ENCODE measurements at places on chromosomes 6 and 20.

DNA sequence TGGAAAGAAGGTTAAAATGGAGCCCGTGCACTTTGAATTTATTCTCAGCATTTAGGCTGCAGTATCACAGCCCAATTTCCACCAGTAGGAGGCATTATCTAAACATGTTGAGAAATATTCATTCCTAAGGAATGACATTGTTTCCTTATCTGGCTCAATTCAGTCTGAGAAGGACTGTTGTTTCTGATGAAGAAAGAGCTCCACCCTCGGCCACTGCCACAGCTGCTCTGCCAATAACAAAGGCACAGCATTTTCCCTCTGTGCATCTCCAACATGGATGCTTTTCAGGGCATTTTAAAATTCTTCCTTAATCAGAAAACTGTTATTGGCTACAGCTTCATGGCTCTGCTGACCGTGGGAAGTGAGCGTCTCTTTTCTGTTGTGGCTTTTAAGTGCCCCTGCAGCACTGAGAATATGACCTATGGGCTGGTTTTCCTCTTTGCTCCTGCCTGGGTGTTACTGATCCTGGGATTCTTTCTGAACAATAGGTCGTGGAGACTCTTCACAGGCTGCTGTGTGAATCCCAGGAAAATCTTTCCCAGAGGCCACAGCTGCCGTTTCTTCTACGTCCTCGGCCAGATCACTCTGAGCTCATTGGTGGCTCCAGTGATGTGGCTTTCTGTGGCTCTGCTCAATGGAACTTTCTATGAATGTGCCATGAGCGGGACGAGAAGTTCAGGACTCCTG lies at the start of gene CALHM5:
Gene CALHM5 (plus strand): TSS at position 216 of the 687 bp plus-strand sequence. CDS start 58 bp downstream, at position 274.
- peak; percentile 95 for ATAC-seq

DNA sequence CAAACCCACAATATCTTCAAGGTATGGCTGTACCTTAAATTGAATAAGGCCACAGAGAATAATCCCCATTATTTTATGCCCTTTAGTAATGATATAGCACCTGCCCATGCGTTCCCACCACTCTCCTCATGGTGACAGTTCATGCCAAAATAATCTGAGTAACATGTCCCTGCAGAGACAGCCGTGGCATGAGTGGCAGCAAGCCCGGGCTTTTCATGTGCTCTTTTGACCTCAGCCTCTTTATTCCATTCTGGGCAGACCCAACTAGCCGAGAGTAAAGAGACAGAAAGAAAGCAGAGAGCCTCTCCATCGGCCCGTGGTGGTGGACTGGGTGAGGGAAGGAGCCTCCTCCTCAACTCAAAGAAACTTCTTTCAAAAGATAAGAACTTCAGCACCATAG lies 19.9 kb upstream of the POPDC3 start:
- ATAC-seq, result no peak

DNA sequence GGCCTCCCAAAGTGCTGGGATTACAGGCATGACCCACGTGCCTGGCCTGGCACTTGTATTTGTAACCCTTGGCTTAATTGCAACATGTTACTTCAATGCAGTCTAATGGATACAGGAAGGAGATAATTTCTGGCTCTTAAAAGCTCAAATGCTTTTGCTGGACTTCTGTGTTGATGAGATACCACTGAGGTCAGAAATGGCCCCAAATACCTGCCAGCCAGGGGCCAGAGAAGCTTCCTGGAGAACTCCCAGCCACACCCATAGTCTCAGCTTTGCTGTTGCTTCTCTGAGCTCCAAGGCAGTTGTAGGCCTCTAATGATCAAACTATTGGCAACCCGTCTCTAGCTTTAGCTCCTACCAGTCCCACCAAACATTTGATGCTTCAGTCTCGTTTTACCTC lies 14.2 kb upstream of the ZNFX1 start:
- peak; percentile 3 for ATAC-seq

DNA sequence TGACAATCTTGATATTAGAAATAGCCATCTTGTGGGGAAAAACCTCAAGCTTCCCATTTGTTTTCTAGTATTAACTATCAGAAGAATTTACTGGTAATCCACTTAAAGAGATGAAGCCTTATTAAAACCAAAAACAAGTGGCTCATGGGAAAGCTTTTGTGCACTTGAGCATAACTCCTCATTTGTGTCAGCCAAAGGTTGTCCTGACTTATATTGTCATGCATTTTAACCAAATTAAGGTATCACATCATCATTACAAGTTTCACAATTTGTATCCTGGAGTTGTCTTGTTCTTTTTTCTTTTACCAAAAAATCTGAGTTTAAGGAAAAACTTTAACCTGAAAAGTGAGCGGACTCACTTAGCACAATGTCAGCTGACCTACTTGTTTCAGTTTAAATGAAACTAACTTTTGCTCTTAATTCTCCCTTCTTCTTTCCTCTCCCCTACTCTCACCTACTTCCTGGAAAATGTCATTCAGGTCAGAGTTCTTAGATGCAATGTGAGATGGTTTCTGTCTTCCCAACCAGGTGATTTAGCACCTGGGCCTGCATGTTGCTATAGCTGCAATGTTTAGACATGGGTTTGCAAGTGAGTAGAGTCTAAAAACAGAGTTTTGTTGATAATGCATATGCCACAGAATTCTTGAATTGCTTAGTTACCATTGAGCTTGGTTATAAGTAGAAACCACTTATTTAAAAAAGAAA lies 82.8 kb downstream of the TNFAIP3 start:
- no peak for ATAC-seq

DNA sequence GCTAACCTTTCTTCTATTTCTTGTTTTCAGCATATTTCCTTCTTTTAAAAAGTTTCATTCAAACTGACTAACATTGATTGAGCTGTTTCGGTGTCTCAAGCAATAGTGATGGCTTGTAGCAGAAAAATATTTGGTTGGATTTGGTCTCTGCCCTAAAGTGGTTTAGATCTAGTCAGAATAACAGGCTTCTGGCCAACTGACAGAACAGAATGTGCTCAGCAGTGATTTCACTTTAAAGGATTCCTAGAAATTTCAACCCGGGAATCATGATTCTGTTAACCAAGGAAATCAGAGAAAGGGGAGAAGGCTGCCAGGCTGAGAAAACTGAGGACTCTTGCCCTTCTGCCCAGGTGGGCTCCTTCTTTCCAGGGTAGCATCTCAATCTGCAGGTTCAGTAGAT lies 16.6 kb upstream of the GSTA1 start:
- ATAC-seq, result no peak

DNA sequence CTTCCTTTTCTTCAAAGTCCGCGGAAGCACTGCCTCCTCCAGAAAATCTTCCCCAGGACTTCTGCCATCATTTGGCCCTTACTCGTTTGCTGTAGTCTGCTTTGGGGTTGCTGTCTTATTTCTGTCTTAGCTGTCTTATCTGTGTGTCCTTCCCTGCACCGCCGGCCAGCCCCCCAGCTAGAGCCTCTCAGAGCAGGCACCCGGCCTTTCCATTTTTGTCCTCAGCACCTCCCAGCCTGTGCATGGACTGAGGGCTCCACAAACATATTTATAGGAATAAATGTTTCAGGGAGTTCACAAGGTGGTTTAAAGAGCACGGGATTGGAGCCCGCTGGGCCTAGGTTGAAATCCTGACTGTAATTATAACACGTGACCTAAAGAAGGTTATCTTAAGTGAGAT lies 8.1 kb downstream of the GLP1R start:
- no peak for ATAC-seq

DNA sequence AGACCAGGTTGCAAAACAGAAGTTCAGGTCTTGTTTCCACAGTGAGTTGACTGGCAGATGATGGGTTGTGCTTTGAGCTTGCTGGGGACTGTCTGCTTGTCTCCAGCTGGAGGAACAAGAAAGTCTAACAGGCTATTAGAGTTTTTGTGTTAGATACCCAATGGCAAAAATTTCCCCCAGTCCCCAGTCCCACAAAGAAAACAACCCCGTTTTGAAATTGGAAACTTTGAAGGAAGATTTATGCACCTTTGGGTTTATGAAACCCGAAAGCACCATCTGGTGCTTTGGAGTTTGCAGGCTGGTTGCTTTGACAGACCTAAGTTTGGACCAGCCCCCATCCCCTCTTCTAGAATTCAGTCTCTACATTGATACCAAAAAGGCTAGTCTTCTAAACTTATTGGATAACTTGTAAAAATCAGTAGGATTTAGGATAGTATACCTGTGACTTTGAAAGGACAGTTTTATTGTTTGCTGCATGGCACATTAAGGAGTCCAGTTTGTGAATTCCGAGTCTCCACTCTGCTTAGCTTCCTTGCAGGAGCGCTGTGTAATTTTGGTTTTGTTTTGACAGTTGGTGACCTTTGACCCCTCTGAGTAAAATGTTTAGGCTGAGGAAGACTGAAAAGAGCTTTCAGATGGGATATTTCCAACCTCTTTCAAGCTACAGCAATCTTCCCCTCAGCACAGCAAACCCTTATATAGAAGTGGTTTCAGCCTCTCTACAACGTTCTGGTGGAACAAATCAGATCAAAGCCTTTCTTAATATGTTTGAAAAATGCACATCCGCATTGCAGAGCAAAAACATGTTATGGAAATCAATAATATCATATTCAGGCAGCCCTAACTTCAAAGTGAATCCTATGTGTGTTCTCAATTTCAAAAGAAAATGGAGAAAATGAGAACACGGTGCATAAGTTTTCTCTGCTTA lies 25.5 kb upstream of the PRL start:
- no peak for ATAC-seq

DNA sequence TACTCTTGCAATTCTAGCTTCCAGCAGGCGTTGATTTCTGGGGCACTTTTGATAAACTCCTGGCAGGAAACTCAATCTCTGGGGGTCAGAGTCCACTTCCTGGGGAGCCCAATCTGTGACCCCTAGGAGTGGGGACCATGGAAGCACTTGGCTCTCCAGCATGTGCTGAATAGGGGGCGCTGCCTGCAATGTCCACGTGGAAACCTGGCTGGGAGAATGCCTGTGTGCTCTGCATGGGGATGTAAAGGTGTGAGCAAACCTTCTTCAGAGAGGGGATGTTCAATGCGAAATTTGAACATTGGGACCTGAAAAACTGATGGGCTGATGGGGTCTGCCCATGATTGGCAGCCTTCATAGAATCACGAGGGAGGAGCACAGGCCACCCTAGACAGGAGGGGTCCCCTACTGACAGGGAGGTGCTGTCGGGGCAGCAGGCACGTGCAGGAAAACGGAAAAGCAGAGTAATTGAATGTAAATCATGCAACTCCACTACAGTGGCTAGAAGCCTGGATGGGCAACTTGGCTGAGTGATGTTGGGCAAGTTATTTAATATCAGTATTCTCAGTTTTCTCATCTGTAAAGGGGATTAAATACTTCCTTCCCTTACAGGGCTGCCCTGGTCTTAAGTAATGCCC lies 47.8 kb downstream of the CEP43 start:
- ATAC-seq, result no peak

DNA sequence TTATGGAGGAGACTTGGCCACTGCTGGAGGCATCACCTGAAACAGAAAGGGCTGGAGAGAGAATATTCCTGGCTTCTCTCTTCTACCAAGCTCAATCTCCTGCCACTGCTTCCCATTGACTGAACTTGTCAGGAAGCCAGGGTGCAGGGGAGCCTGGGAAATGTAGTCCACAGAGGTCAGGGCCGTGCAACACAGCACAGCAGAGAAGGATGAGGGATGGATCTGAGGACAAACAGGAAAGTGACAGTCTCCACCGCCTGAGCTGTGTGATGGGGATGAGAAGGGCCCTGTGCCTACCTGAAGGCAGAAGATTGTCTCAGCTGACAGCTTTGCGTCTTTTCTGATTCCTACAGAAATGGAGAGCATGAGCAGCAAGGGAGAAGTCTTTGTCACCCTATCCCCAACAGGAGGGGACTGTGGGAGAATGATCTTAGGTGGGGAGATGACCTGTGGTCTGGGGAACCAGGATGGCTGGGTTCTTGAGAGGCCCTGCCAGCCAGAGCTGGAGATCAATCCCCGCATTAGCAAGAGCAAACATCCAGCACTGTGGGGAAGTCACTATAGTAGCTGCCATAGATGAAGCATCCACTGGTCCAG lies 114.2 kb downstream of the SNX5 start:
- ATAC-seq, result peak; percentile 94

DNA sequence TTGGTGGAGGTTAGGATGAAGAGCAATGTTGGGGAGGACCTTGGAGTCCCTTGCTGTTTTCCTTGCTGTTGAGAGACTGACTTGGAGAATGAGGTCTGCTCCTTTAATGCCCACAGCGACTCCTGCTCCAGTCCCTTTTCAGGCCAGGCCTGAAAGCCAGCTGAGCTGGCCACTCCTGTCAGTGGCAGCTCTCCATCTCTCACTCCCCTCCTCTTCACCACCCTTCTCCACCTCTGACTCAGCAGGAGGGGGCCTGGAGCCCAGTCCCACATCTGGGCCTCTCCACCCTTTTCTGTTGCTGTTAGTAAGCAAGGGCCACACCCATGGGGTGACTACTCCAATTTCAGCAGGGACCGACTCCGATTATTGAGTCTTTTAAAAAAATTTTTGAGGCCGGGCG lies 2.2 kb downstream of the SNX21 start:
- ATAC-seq, result no peak

- ATAC-seq, result no peak
Observed at GRCh38 chr20:25421102-25421501, 13.6 kb downstream of the GINS1 start.

DNA sequence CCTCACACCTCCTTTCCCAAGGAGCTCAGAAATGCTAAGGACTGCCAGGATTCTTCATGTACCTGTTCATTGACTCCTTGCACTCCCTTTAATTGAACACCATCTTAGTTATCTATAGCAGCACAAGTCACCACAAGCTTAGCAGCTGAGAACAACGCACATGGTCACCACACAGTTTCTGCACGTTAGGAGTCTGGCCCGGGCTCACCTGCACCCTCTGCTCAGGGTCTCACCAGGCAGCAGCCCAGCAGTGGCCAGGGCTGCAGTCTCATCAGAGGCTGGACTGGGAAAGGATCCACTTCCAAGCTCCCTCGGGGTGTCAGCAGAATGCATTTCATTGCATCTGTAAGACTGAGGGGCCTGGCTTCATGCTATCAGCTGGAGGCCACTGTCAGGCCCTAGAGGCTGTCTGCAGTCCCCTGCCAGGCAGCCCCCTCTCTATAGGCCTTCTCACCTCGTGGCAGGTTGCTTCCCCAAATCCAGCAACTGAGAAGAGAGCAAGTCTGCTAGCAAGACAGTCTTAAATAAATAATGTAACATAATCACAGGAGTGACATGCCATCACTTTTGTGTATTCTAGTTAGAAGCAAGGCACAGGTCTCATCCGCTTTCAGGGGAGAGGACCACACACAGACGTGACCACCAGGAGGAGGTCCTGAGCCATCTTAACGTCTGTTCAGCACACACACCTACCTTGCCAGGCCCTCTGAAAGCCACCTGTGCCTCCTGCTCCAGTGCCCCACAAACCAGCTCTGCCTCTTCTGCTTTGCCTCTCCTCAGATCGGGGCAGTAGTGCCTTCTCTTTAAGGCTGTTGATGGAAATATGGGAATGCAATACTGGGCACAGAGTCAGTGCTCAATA lies 165.2 kb upstream of the CST7 start:
- ATAC-seq, result no peak

All from SK-N-SH treated with all-trans-retinoic acid at 6 μM for 48 hours (cell line).